Chondrocyte (in vitro differentiated cells): ENCODE measurements at places on chromosomes 11 and 22.

DNA sequence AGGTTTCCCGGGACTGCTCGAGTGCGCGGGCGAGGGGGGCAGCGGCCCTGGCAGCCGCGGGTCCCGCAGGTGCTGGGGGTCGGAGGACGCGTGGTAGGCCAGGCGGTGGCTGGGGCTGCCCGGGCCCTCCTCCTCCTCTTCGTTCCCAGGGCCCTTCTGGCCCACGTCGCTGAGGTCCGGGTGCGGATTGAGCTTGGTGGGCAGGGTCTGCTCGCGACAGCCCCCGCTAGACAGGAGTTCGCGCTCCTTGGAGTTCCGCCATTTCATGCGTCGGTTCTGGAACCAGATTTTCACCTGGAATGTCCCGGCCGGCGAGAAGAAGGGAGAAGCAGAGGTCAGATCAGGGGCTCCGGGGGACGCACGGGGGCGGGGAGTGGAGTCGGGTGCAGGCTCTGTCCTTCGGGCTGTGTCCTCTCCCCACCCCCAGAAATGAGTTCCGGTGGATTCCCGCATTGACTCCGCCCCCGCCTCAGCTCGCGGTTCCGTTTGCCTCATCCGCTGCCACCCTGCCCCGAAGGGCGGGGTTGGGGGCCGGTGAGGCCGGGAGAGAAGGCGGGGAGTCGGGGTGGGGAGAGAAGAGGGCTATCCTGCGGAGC is 3.9 kb downstream of the DBX1 start:
- peaks cover 53% of the 10 kb centered on the region for H3K27me3 ChIP-seq
- no peak for DNase-seq
- H3K36me3 ChIP-seq = peaks cover 8% of the 10 kb centered on the region
- peak overlapping the region; percentile 38 for H3K4me3 ChIP-seq
- H3K27ac ChIP-seq = no peak overlapping the region
- peaks cover 32% of the 10 kb centered on the region for H3K4me1 ChIP-seq

DNA sequence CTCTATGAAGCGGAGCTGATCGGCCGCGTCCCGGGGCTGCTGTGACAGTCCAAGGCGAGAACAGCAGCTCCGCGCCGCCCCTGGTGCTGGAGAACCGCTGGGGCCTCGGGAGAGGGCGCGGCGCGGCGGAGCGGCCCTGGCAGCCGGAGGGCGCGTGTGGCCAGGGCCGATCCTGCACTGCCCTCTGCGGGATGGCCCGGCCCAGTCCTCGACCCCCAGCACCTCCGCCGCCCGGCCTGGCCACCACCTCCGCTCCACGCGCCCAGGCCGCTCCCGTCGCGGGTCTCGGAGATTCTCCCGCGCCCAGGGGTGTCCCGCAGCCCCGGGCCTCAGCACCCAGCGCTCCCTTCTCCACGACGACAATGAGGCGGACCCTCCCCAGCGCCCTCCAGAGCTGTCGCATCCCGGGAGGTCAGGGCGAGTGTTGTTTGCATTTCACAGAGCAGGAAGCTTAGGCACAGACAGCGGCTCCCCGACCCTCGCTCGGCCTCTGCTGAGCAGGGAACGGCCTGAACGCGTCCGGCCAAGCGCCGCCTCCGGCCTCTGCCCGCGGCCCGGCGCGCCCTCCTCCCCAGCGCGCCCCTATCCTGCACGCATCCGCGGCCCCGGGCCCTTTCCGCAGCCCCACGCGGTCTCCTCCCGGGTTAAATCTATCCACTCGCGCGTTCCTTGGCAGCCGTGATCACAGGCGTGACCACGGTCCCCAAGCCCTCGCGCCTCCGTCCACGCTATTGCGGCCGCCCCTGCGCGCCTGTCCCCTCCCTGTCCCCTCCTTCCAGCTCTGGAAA is 109.7 kb downstream of the WNT7B start:
- H3K4me3 ChIP-seq = peak overlapping the region; percentile 57
- peaks cover 20% of the 10 kb centered on the region for H3K4me1 ChIP-seq
- H3K27me3 ChIP-seq = peaks cover 18% of the 10 kb centered on the region
- peak; percentile 93 for DNase-seq

DNA sequence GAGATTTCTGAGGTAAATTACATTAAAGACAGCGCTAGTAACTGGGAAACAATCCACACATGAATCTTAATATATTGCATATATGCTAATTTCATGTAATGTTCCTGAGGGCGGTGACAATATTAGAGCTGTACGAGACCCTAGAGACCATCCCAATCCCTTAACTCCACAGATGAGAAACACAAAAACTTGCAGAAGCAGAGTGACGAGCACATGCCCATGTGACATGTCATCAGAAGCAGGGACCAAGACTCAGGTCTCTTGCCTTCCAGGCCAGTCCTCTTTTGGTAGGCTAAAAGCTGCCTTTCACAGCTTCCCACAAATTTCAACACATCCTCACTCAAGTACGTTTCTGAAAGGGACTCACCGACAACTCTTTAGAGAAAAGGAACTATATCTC is 11.8 kb downstream of the MAPK1 start:
- DNase-seq = no peak
- H3K27me3 ChIP-seq = no peaks in the 10 kb centered on the region
- no peak overlapping the region for H3K4me3 ChIP-seq
- H3K36me3 ChIP-seq = no peaks in the 10 kb centered on the region
- peaks cover 82% of the 10 kb centered on the region for H3K4me1 ChIP-seq
- H3K27ac ChIP-seq = no peak overlapping the region

GRCh38 chr11:61343792-61344745 is 11.0 kb downstream of the TKFC start:
- no peak overlapping the region for H3K27ac ChIP-seq
- H3K27me3 ChIP-seq = no peaks in the 10 kb centered on the region
- no peaks in the 10 kb centered on the region for H3K4me1 ChIP-seq
- H3K36me3 ChIP-seq = peaks cover 14% of the 10 kb centered on the region
- DNase-seq = no peak
- H3K4me3 ChIP-seq = no peak overlapping the region

DNA sequence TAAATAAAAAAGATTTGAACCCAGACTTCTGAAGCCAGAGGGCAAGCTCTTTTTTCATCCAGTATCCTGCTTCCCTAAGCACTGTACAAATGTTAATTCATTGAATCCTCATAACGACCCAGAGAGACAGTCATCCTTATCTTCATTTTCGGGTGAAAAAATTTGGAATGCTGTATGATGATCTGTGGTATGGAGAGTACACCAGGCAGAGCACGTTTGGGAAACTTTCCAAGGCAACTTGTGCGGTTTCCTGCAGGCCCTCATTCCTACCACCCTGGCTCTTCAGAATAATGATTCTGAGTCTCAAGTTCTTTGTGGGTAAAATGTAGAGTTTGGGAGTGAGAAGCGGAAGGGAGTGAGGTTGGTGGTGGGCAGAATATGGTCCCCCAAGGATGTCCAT is 177.9 kb upstream of the CADM1 start:
- peaks cover 20% of the 10 kb centered on the region for H3K27me3 ChIP-seq
- H3K4me1 ChIP-seq = peaks cover 20% of the 10 kb centered on the region
- no peak overlapping the region for H3K4me3 ChIP-seq
- no peak overlapping the region for H3K27ac ChIP-seq
- H3K36me3 ChIP-seq = peaks cover 4% of the 10 kb centered on the region

- H3K4me1 ChIP-seq = peaks cover 16% of the 10 kb centered on the region
- H3K36me3 ChIP-seq = no peaks in the 10 kb centered on the region
- peak overlapping the region; percentile 95 for H3K4me3 ChIP-seq
- H3K27ac ChIP-seq = no peak overlapping the region
These were observed 1.5 kb downstream of the SLC43A1 start for GRCh38 chr11:57513911-57514537.

DNA sequence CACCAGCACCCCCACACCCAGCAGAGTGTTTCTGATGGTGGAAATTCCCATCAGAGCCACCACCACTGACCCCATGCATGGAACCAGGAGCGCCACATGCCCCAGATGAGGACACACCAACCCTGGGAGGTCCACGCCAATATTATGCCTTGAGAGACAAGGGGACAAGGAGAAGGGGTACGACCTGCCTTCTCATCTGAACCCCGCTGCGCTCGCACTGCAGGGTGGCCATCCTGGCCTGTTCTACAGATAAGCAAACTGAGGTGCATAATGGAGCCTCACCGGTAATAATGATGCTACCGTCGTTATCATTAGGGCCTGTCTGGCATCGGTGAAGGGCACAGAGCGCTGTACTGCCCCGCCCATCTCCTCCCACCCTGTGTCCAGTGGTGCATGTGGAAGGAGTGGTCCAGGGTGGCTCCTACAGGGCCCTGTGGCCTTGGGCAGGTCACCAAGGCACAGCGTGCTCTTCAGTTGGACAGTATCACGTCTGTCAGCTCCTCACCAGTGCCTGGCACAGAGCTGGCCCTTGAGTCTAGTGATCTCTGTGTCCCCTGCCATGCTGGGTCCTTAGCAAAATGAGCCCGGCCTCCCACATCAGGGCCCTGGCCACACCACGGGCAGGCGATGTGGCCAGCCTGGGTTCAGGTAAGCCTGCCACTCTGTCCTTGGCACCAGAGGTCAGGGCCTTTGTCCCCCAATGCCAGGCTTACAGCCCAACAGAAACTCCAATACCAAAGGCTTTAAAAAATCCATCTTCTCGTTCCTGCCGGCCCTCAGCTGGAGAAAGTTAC is 92.2 kb downstream of the PHF21B start:
- H3K4me1 ChIP-seq = no peaks in the 10 kb centered on the region
- no peak overlapping the region for H3K27ac ChIP-seq
- no peak overlapping the region for H3K4me3 ChIP-seq
- H3K36me3 ChIP-seq = no peaks in the 10 kb centered on the region
- DNase-seq = peak; percentile 37
- no peaks in the 10 kb centered on the region for H3K27me3 ChIP-seq

DNA sequence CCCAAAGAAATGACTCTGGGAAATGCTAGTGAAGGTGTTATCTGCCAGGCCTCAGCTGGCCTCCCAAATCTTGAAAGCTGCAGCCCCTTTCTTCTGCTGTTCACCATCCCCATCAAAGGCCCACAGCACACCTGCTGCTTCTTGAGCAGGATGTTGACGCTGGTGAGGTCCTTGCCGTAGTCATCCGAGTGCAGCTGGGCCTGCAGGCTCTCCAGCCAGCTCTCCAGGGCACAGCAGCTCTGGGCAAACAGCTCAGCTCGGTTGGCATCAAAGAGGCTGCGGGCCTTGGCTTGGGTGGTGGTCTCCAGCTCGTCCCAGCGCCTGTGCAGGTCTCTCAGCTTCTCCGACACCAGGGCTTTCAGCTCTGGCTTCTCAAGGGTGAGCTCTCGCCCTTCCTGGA is 18.5 kb upstream of the RBM4B start:
- H3K27me3 ChIP-seq = no peaks in the 10 kb centered on the region
- DNase-seq = no peak
- no peak overlapping the region for H3K4me3 ChIP-seq
- peaks cover 9% of the 10 kb centered on the region for H3K36me3 ChIP-seq
- H3K4me1 ChIP-seq = peaks cover 3% of the 10 kb centered on the region
- H3K27ac ChIP-seq = no peak overlapping the region

GRCh38 chr11:120562806-120563425 is 51.4 kb downstream of the GRIK4 start:
- no peaks in the 10 kb centered on the region for H3K36me3 ChIP-seq
- peaks cover 18% of the 10 kb centered on the region for H3K4me1 ChIP-seq
- no peaks in the 10 kb centered on the region for H3K27me3 ChIP-seq

DNA sequence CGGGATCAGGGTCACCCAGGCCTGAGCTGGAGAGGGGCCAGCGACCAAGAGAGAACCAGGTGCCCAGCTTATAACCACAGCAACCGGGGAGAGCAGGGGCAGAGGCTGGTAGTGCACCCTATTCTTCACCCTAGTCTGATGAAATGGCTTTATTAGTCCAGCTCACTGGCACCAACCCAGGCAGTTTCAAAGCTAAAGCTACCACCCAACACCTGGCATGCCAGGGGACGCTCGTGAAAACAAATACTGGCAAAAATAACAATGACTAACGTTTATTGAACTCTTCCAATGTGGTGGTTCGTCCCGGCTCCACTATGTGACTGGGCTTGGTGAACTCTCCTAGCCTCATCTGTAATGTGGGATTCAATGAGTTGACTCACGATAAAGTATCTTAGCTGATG is 30.6 kb downstream of the SCGB1A1 start:
- H3K36me3 ChIP-seq = no peaks in the 10 kb centered on the region
- no peak for DNase-seq
- no peak overlapping the region for H3K27ac ChIP-seq
- H3K4me3 ChIP-seq = no peak overlapping the region

DNA sequence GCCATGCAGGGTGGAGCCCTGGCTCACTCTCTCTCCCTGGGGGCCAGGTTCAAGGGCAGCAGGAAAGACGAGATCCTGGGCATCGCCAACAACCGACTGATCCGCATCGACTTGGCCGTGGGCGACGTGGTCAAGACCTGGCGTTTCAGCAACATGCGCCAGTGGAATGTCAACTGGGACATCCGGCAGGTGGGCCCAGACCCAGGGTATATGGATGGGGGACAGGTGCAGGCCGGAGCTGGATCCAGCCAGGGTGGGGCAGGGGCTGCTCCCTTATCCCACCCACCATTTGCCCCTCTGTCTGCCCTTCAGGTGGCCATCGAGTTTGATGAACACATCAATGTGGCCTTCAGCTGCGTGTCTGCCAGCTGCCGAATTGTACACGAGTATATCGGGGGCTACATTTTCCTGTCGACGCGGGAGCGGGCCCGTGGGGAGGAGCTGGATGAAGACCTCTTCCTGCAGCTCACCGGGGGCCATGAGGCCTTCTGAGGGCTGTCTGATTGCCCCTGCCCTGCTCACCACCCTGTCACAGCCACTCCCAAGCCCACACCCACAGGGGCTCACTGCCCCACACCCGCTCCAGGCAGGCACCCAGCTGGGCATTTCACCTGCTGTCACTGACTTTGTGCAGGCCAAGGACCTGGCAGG is 2.9 kb downstream of the TRPT1 start:
- H3K4me1 ChIP-seq = peaks cover 32% of the 10 kb centered on the region
- no peak overlapping the region for H3K4me3 ChIP-seq
- no peaks in the 10 kb centered on the region for H3K36me3 ChIP-seq
- no peak overlapping the region for H3K27ac ChIP-seq
- peak; percentile 91 for DNase-seq

DNA sequence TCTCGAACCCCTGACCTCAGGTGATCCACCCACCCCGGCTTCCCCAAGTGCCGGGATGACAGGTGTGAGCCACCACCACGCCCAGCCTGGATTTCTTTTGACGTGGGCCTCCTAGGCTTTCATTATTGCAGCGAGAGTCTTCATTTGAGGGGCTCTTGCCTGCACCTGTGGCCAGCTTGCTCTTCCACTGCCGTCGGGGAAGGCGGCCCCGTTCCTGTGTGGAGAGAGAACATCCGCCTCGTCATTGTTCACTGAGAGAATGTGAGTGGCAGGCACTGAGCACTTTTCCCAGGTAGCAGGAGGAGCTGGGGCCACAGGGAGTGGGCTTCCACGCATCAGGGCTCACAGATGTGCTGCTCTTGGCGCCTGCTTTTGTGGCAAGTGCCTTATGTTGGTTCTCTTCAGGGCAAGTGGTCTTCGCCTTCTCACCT is 365.0 kb downstream of the TBC1D22A start:
- no peak overlapping the region for H3K27ac ChIP-seq
- DNase-seq = peak; percentile 56
- no peak overlapping the region for H3K4me3 ChIP-seq
- H3K4me1 ChIP-seq = no peaks in the 10 kb centered on the region
- no peaks in the 10 kb centered on the region for H3K36me3 ChIP-seq

- H3K4me1 ChIP-seq = peaks cover 2% of the 10 kb centered on the region
- no peak overlapping the region for H3K27ac ChIP-seq
- H3K27me3 ChIP-seq = no peaks in the 10 kb centered on the region
These were observed 13.8 kb downstream of the FADS2 start for GRCh38 chr11:61841636-61842527.

GRCh38 chr22:31337178-31337577 is 9.0 kb downstream of the PATZ1 start:
- DNase-seq = no peak
- H3K36me3 ChIP-seq = peaks cover 36% of the 10 kb centered on the region
- no peak overlapping the region for H3K27ac ChIP-seq
- no peaks in the 10 kb centered on the region for H3K27me3 ChIP-seq
